Astrocyte of the hippocampus (primary cell): ENCODE measurements at places on chromosomes 1 and 21.

DNA sequence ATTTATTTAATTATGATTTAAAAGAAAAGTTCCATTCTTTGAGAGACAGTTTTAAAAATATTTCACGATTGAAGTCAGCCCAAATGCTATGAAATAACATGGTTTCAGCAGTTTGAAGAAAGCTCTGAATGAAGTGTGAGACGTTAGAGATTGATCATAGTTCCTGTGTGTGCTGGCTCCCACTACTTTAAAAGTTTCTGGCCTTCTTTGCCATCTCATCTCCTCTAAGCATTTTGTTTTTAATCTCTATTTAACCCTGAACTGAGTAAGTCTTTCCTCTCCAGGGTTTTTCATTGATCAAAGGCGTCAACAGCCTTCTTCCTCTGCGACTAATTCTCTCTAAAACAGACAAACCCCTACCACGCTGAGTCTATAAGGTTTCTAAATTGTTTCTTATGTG is 225.3 kb upstream of the B3GALT2 start:
- no peak for DNase-seq

DNA sequence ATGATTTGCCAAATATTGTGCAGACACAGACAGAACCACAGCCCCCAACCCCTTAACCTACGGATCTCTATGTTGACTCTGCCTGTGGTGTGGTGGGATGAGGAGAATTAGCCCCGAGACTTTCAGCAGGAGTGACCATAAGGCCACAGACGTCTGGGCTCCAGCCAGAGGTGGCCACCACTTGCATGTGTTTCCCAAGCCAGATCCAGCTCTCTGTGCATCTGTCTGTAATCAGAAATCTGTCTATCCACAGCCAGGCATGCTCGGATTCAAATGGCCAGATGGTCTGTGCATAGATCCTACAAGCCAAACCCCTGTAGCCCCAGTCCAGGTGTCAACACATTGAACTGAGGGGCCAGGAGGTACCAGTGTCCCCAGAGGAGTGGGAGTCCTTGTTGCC is 140.6 kb downstream of the SYF2 start:
- no peak for DNase-seq

- peak; percentile 67 for DNase-seq
Measured at GRCh38 chr21:43758111-43758641, 17.9 kb downstream of the CSTB start.

DNA sequence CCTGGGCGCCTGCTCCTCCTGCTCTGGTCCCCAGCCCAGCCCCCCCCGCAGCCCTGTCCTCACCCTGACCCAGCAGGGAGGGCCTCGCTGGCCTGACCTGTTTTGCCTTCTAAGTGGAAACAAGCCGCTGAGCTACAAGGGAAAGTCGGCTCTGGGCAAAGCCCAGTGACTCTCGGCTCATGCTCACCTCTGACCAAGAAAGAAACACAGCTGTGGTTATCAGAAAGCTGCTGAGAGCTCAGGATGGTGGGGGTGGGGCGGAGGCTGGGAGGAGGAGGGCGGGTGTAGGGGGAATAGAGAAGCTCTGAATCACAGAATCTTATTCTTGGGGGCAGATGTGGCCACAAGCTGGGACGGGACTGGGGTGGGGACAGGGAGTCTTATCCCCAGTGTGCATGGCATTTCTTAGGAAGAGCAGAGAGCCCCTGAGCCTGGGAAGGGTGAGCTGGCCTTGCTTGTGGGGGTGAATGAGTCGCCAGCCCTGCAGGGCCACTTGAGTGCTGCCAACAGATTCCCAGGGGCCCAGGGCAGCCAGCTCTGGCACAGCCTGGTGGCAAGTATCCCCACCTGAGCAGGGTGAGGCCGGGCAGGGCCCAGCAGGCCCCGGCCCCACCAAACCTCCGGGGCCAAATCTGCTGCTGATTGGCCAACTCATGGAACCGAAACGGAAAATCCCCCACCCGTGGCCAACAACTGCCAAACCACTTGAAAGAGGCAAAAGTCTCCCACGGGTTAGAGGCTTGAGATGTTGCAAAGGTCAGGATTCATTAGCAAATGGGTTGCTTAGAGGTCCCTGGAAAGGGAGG is 120.6 kb downstream of the SPSB1 start:
- peak; percentile 94 for DNase-seq

GRCh38 chr1:244011271-244011670 is 39.8 kb upstream of the ZBTB18 start:
- DNase-seq = peak; percentile 31

- no peak for DNase-seq
Measured at GRCh38 chr21:19899645-19900044, 1098.6 kb upstream of the NCAM2 start.

- DNase-seq = peak; percentile 95
Measured at GRCh38 chr1:14486401-14487201, 111.9 kb upstream of the KAZN start.

- DNase-seq = no peak
Measured at GRCh38 chr1:83807821-83808220, 191.1 kb downstream of the TTLL7 start.

- DNase-seq = no peak
Measured at GRCh38 chr1:209777587-209777986, 6.8 kb downstream of the C1orf74 start.

DNA sequence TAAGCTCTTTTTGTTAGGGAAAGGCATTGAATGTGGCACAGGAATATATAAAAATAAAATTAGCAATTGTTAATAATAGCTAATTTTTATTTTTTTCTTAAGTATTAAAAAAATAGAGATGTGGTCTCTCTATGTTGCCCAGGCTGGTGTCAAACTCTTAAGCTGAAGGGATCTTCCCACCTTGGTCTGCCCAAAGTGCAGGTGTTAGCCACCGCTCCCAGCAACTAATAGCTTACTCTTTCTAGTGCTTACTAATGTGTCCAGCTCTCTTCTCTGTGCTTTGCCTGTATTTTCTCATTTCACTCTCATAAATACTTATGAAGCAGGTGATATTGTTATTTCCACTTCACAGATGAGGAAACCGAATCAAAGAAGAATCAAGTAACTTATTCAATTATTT is 13.4 kb upstream of the IL24 start:
- no peak for DNase-seq

DNA sequence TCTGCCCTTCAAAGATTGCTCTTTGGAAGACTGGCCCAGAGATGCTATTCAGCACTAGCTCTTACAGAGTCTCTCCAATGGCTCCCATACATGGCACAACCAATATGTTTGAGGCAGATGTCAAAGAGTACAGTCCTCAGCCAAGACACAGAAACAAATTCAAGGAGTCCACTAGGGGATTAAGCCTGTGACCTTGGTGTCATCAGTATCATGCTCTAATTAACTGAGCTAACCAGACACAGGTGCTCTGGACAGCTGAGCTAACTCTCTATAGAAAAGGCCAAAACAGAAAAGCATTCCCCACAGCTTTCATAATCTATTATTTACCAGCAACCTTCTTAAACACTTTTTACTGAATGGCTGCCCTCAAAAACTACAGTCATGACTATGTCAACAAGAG is 666.0 kb upstream of the PLXNA2 start:
- no peak for DNase-seq

DNA sequence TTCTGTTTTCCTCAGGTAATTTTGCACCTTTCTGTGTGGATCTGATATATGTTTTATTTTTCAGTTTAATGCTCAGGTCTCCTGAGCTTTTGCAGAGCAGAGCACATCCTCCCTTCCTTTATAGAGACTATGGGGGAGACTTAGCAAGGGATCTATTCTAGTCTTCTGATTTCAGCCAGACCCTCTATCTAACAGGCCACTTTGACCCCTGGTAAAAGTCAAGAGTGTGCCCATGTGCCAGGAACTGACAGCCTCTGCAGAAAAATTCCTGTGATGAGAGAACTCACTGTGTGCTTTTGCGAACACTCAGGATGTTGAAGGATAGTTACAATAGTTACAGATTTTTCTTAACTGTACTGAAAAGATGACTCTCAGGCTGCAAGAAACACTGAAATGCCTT is 123.3 kb downstream of the NOS1AP start:
- no peak for DNase-seq

- DNase-seq = peak; percentile 44
Measured at GRCh38 chr1:224175617-224176016, 7.4 kb upstream of the DEGS1 start.

GRCh38 chr1:44296806-44297205 is 58.3 kb downstream of the ERI3 start:
- DNase-seq = no peak

- no peak for DNase-seq
Measured at GRCh38 chr1:41184446-41184845, 57.7 kb downstream of the SCMH1 start.

GRCh38 chr1:205266611-205267305 is 39.0 kb downstream of the TMCC2 start:
- DNase-seq = no peak

DNA sequence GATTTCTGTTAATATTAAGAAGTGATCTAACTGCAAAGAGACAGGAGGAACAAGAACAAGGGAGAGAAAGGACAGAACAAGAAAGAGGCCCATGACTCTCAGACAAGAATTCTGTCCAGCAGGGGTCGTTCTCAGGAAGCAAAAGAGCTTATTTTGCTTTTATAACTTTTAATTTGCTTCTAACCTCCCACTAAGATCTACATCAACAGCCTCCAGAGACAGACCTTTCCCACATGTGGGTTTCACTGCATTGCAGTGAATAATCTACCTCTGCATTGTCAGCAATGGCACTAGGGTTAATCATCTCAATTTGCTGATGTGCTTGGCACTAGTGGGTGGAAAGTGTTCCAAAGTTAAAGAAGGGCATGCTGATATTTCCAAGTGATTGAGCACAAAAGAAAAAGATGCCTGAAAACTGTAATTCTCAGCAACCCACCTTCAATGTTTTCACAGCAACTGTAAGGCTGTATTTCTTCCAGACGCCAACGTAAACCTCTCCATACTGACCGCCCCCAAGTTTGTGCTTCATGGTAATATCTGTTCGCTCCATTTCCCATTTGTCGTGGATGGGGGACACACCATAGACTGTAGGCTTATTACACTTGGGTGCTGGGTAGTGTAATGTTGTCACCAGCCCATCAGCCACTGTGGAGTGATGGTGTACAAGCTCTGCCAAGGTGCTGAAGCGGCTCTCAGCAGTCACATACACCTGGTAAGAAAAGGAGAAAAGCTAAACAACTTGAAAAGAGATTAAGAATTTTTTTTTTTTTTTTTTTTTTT is 39.5 kb downstream of the TOR3A start:
- peak; percentile 70 for DNase-seq

DNA sequence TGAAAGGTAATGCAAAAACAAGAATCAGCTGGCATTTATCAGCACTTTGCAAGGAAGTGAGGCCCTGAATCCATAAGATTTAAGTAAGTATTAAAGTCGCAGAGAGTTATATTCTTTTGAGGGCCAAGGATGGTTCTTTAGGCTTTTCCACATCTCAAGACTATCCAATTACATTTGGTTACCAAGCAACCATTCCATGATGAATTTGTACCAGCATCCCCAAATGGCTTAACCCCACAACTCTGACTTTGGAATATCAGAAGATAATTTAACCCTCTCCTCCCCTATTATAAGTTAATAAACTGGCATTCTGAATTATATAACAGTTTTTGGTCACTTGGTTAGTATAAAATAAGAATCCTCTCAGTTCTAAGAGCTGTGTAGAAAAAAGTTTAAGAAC is 2.8 kb downstream of the PHTF1 start:
- no peak for DNase-seq

- no peak for DNase-seq
Measured at GRCh38 chr1:14511796-14512585, 86.5 kb upstream of the KAZN start.
